ENCODE measurements at places on chromosomes 12 and 14. TPM values are rescaled to one million over a fixed set of nuclear protein-coding genes. Genes with fewer than 3 reads are reported as not detected.

The PRPH gene
- total RNA-seq, result not detected

The RPAP3 gene
- total RNA-seq, result 12.1 TPM

The LEMD3 gene
- 30.1 TPM for total RNA-seq

The TSHR gene
- total RNA-seq, result not detected

The ATG14 gene
- 16.3 TPM for total RNA-seq

The CD69 gene
- total RNA-seq, result 0.09 TPM
